ENCODE measurements at places on chromosomes 13 and 19.
A peak's percentile ranks its signal among the peaks of the same experiment; 100 is the strongest.

GRCh38 chr19:55652311-55653128, 2.3 kb upstream of the U2AF2 start:
- H3K4me1 ChIP-seq = peaks cover 7% of the 10 kb centered on the region
- peak overlapping the region; percentile 99 for H3K27ac ChIP-seq
- H3K27me3 ChIP-seq = no peaks in the 10 kb centered on the region
- DNase-seq = no peak
- no peaks in the 10 kb centered on the region for H3K36me3 ChIP-seq

DNA sequence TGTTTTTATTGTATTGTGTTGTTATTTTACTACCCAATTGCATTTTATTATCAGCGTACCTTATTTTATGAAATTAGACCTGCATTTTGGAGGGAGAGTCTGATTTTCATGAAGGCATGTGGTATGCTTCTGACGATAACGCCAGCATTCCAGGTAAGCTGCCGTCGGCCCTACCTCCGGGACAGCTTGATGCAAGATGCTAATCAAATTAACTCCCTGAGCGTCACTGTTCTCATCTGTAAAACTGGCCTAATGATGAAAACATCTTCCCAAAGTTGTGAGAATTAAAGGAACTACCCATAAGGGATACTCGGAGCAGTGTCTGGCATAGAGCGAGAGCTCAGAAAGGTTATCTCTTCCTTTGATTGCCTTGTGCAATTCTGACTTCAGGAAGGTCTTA, 12.9 kb upstream of the LAIR2 start:
- no peak overlapping the region for H3K4me3 ChIP-seq
- no peak overlapping the region for H3K27ac ChIP-seq
- H3K36me3 ChIP-seq = no peaks in the 10 kb centered on the region

GRCh38 chr13:113022745-113023574, 53.9 kb downstream of the MCF2L start:
- no peaks in the 10 kb centered on the region for H3K36me3 ChIP-seq
- DNase-seq = no peak
- no peak overlapping the region for H3K4me3 ChIP-seq
- no peak overlapping the region for H3K27ac ChIP-seq
- H3K4me1 ChIP-seq = no peaks in the 10 kb centered on the region

DNA sequence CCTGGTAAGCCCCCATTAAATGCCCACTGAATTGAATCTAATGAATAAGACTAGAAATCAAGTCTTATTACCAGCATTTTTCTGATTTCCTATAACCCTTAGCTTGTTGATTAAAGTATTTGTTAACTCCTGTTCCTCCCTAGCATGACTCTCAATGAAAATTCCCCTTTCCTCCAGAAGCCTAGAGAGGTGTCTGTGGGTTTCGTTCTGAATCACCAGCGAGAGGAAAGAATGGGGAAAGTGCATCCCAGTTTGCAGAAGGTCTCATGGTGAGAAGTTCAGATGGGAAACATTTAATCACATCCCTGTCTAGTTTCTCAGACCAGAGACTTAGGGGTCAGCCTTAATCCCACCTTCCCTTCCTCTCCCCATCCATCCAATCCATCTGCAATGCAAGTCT, 26.9 kb downstream of the POU2F2 start:
- no peaks in the 10 kb centered on the region for H3K27me3 ChIP-seq
- no peak for DNase-seq
- H3K4me1 ChIP-seq = no peaks in the 10 kb centered on the region
- no peak overlapping the region for H3K4me3 ChIP-seq
- H3K27ac ChIP-seq = no peak overlapping the region

GRCh38 chr13:47548294-47548840, 452.7 kb downstream of the SUCLA2 start:
- DNase-seq = no peak
- H3K4me1 ChIP-seq = no peaks in the 10 kb centered on the region
- H3K27ac ChIP-seq = no peak overlapping the region
- no peak overlapping the region for H3K4me3 ChIP-seq
- no peaks in the 10 kb centered on the region for H3K36me3 ChIP-seq

Measured in uterus (tissue), 4 donors.